ENCODE measurements at places on chromosomes 4 and X. TPM values are rescaled to one million over a fixed set of nuclear protein-coding genes. Genes with fewer than 3 reads are reported as not detected.

- no peak for DNase-seq
Observed at GRCh38 chrX:86460760-86461159, 312.5 kb downstream of the DACH2 start.

- no peak for DNase-seq
Observed at GRCh38 chr4:1544861-1545281, 138.6 kb upstream of the NKX1-1 start.

DNA sequence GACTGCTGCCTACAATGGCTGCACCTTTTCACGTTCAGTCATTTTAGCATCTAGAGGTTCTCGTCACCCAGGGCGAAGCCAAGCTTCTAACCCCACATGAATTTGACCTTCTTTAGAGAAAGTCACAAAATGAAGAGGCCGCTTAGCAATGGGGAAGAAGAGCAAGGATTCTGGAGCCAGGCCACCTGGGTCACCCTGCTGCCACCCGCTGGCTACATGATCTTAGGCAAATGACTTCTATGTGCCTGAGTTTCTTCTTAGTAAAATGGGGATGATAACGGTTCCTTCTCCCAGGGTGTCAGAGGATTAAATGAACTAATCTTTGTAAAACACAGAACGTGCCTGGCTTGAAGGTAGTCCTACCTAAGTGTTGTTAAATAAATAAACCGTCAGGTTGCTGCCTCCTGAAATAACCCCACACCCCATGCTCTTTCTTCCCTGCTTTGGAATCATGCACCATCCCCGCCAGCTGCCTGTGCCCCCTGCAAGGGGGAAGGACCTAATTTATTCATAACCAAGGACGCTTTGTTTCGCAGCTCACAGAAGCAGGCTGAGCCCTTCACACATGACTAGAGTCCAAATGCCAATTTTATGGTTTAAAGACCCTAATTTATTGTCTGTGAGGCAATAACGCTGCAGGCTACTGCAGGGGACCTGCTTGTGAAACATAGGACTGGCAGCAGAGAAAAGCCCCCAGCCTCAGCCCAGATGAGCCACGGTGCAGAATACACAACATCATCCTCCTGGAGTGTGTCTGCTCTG lies 28.6 kb upstream of the NSG1 start:
- no peak for DNase-seq

DNA sequence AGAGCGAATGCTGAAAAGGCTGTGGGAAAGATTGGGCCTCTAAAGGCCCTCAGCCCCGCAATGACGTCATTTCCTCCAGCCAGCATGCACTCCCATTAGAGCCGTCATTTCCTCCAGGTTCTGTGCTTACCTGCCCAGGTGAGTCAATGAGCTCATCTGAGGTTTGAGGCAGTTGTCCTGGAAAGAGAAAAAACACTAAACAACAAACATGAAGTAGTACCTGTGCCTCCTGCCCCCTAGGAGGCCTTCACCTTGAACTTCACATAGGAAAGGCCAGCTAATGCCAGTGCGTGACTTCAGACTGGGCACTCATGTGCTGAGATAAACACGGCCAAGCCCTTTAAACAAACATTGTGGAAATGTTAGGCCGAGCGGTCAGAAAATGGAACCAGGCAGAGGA lies 55.9 kb downstream of the FHDC1 start:
- peak; percentile 79 for DNase-seq

DNA sequence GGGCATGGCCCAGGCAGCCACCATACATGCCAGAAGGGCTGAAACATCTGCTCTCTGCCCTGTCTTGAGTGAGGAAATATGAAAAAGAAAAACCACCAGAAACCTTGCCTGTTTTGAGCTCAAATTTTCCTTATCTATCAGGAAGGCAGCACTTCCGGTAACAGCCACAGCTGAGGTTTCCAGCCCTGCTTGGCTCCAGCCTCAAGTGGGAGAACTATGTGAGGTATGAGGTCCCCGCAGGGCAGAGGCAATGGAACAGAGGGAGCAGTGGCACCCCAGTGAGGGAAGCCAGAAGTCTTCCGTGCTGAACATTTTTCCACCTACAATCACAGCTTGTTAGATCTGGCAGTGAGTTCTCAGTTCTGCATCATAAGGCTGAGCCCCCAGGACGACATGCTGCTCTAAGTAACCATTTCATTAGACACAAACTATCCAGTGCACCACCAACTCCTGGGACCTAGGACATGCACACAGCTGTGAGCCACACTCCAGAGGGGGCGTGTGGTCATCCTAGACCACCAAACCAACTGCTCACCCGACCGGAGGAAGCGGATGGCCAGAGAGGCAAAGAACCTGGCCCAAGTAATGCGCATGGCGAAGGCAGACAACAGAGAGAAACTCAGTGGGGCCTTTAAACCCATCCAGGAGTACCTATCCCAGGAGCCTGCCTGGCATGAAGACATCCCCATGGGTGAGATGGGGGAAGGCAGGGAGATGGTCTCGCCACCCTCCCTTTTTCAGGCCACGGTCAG lies 22.6 kb downstream of the WDR1 start:
- no peak for DNase-seq

GRCh38 chr4:6208416-6208815 lies 8.1 kb upstream of the JAKMIP1 start:
- DNase-seq = peak; percentile 23

DNA sequence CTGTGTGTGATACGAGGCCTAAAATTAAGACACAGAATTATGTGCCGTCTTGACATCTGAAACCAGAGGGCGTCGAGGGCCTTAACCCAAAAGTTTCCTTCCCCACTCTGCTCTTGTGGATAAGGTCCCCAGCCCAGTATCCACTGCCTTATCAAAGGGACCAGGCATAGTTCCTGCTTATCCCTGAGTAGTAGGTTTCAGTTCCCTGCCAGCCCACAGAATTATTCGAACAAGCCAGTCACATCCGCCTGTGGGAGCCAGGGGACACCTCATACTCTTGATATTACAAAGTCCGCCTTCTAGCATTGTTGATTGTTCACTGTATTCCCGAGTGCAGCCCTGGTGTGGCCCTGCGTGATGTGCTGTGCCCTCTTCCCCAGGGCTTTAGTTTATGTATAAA lies 5.4 kb upstream of the MMRN1 start:
- DNase-seq = no peak

GRCh38 chr4:152011469-152011868 lies 250.7 kb upstream of the GATB start:
- DNase-seq = no peak

DNA sequence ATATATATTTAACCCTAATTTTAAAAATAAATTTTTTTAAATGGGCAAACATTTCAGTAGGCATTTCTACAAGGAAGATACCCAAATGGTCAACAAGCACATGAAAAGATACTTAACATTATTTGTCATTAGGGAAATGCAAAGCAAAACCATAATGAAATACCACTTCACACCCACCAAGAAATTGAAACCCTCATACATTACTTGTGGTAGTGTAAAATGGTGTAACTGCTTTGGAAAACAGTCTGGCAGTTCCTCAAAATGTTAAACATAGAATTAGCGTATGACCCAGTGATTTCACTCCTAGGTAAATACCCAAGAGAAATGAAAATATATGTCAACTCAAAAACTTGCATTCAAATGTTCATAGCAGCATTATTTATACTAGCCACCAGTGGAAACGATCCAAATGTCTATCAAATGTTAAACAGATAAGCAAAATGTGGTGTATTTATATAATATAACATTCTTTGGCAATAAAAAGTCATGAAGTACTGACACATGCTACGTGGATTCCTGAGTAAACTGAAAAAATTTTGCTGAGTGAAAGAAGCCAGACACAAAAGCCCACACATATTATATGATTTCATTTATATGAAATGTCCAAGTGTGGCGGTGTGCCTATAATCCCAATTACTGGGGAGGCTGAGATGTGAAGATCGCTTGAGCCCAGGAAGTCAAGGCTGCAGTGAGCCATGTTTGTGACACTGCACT lies 16.6 kb downstream of the TRIM2 start:
- no peak for DNase-seq

DNA sequence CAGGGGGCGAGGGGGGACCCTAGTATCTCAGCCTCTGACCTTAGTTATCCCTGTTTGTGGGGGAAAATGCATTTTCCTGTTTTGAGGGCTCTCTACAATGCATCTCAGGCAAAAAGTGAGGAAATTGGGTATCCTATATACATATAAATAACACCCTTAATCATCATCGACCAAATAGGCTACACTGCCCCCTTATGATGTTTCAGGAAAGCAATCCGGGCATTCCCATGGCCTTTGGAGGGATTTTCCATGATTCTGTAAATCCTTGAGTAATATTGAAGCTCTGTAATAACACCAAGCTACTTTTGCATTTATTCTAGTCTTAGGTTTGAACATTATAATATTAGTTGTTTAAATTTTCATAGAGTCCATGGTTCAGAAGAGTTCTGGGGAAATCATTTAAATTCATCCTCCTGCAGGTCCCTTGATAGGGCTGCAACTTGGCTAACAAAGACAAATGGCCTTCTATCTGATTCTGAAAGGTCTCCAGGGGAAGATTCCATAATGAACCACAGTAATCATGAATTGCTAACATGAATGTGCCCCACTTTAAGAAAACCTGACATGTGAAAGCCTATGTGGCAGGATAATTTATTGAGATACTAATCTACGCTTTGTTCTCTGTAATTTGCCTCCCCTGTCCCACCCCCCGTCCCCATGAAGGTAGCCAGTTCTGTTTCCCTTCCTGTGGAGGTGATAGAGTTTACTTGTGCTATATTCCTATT lies 91.5 kb upstream of the SCOC start:
- no peak for DNase-seq

Gene NOX1
- total RNA-seq = 53.3 TPM

Gene USO1
- total RNA-seq = 120 TPM

Gene FAT1
- 57.8 TPM for total RNA-seq

Gene AGA
- 19.3 TPM for total RNA-seq

Gene SUPT20HL1
- total RNA-seq = not detected

Gene ASMT
- total RNA-seq = not detected
